Mesothelial cell of epicardium (in vitro differentiated cells): ENCODE measurements at places on chromosomes 2 and 18.

DNA sequence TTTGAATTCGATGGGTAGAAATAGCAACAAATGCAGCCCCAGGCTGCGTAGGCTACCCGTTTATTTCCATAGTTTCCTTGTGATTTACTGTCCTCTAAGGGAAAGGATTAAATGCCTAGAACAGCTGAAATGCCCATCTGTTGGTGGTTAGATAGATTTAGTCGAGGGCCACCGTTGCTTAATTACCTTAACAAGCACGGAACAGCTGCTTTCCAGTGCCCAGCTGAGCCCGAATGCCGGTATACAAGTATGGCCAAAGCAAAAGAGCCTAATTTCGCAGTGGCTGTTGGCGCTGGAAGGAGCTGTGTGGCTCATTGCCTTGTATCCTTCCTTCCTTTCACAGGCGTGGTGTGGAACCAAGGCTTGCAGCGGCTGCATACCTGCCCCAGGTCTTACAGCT lies 109.1 kb downstream of the CABLES1 start:
- DNase-seq: no peak

- no peak for DNase-seq
Measured at GRCh38 chr2:134384131-134384530, 130.3 kb downstream of the MGAT5 start.

DNA sequence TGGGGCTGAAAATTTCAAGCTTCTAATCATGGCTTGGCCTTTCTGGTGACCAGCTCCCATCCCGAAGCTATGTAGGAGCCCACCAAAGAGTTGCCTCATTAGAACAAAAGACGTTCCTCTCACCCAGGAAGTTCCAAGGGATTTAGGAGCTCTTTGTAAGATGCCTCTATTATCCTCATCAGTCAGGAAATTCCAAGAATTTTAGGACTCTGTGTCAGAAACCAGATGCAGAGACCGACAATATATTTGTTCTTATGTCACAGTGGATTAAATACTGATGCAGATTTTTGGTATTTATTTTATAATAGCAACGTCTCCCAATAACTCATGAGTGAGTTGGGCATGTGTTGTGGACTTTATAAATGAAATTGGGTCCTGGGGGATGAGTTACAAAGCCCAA lies 91.8 kb upstream of the SKOR2 start:
- no peak for DNase-seq

- DNase-seq: no peak
Measured at GRCh38 chr2:18630541-18630940, 41.2 kb upstream of the NT5C1B start.

GRCh38 chr2:29290293-29291047 lies 175.3 kb downstream of the CLIP4 start:
- DNase-seq: no peak

DNA sequence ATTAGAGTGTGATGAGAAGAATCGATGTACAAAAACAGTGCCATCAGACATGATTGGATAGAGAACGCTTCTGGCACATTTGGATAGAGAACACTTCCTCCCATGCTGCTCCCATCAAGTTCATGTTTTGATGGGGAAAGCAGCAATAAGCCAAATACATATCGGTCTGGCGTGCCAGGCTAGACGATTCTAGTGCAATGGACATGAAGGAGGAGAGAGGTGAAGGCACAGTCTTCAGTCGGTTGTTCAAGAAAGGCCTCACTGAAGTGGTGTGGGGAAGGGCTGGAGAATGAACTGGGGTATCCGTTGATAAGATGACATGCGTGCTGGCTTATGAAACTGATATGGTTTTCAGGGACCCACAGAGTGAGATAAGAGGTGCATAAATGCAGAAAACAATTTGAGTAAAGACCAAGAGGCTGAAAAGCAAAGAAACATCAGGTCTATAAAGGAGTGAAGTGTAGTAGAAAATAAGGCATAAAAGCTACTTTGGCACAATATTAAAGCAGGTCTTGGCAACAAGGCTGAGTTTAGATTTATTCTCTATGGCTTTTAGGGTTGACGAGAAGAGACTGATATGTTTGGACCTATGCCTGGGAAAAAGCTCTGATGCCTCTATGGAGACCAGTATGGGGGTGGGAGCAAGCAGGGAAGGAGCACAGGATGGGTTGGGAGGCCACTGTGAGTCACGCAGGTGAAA lies 117.6 kb upstream of the PIEZO2 start:
- no peak for DNase-seq

GRCh38 chr2:222859786-222860612 lies 837 bp upstream of the ACSL3 start:
- no peak for DNase-seq

DNA sequence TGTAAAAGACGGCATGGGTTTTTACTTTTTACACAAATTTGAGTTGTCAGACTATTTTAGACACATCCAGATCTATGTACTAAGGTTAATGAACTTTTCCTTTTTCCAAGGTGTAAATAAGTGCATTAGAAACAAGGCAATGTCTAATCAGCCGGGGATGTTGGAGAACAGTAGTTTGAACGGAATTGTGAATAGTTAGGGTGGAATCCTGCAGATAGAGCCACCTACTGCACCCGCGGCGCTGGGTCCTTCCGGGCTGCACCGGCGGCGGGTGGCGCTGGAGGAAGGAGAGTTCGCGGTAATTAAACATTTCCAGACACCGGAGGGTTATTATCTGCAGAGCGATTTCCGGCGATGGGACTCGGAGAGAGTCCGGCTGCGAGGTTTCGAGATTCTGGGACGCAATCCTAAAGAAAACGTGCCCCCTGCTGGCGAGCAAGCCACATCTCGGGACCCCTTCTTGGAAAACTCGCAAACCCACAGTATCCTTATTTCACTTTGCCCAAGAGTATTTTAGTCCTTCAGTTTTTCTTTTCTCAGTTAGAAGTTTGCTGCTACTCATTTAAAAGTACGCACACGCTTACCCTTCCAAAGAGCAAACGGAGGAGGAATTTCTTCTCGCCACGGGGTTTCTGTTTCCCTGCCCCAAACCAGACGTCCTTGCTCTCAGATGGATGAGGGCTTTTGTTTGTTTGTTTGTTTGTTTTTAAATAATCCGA lies 4.5 kb upstream of the OSR1 start:
- DNase-seq: peak; percentile 73

GRCh38 chr18:72233106-72233505 lies 311.0 kb downstream of the CBLN2 start:
- DNase-seq: no peak

GRCh38 chr2:182133195-182133891 lies 147.7 kb downstream of the PPP1R1C start:
- no peak for DNase-seq

DNA sequence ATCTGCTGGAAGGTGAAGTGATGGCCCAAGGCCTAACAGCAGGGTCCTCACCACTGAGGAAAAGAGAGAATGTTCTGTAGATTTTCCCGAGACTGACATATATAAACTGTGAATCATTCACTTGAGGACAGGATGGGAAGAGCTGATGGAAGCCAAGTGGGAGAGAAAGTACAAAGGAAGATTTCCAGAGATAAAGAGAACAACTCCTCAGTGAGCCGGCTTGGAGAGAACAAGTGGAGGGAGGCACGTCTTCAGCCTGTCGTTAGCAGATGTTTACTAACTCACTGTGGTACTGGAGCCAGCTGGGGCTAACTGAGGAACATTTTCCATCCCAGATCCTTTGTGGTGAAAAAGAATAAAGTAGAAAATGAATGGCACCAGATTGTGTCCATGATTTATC lies 552.9 kb upstream of the TNP1 start:
- DNase-seq: no peak

DNA sequence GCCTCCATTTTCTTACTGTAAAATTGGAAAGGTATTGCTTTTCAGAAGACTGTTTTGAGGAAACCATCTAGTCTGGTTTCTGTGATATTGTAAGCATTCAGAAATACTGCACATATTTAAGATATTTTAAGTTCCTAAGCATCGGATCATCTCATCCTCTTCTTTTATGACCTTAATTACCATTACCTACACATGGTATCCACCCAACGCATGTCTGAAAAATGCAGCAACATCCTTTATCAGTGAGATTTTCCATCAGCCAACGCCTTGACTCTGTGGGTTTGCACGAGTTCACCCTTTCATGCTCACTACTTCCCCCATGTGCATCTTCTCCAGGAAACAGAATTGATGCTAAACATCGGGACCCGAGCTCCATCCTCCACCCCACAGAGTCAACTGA lies 84.3 kb downstream of the COL4A4 start:
- DNase-seq: no peak

GRCh38 chr2:8422450-8422800 lies 259.4 kb upstream of the ID2 start:
- DNase-seq: no peak

DNA sequence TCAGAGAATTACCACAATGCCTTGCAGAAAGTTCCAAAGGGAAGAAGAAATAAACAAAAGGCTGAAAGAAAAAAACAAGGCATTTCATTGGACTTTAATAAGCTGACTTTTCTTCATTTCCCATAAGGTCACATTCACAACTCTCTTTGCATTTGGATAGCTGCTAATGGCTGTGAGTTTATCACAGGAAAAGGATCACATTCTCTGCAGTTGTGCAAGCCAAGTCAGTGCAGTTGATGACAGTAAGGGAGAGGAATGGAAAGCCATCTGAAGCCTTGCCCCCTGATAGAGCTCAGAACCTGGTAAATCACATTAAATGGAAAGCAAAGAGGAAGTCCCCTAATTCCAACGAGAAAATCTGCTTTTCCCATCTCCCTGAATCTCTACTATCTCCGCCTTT lies 950.6 kb downstream of the CNTNAP5 start:
- DNase-seq: no peak

DNA sequence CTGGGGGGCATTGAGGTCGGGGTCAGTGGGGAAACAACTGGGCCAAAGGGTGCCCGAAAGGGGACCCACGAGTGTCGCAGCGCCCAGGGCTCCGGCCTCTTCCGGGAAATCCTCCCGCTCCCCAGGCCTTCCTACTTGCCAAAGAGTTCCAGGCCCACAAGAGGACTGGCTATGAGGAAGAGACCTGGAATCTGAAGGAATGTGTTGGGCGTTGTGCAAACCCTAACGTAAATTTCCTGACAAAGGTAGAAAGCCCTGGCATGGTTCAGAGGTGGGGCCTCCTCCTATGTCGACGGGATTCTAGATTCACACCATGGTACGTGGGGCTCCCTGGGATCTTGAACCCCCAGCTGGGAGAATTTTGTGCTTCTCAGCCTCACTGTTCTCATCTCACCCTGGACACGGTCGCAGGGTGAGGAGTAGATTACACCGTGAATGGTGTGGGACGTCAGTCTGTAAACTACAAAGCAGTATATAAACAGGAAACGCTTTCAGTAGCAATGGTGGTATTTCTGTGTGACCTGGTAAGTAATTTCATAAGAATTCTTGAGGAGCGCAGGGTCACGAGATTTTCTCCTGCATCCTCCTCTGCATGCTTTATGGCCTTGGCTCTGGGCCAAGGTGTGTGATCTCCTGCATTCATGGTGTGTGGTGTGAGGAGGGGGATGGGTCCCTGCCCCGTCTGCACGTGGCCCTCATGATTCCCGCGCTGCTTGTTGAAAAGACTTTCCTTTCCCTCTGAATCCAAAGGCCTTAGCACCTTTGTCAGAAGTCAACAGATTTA lies 868 bp downstream of the HSBP1L1 start:
- DNase-seq: peak; percentile 55

DNA sequence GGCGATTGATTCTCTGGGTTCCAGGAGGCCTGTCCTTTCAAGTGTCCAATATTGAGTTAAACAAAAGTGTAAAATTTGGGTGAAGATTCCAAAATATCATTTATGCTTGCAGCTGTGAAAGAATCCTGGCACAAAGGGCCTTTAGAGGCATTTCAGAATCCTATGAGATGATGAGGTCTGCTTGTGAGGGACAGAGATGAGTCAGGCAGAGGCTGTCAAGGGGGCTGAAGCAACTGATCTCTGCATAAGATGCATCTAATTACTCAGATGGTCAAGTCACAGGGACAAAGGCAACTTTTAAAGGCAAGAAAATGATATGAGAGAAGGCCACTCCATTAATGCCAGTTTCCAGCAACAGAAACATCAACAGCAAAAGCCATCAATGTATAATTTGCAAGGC lies 78.8 kb downstream of the FHOD3 start:
- DNase-seq: no peak

GRCh38 chr2:157192445-157193423 lies 64.8 kb upstream of the GALNT5 start:
- DNase-seq: no peak

- DNase-seq: no peak
Measured at GRCh38 chr2:111900859-111901258, 2.5 kb downstream of the MERTK start.

GRCh38 chr2:134144651-134145050 lies 109.2 kb upstream of the MGAT5 start:
- DNase-seq: no peak

DNA sequence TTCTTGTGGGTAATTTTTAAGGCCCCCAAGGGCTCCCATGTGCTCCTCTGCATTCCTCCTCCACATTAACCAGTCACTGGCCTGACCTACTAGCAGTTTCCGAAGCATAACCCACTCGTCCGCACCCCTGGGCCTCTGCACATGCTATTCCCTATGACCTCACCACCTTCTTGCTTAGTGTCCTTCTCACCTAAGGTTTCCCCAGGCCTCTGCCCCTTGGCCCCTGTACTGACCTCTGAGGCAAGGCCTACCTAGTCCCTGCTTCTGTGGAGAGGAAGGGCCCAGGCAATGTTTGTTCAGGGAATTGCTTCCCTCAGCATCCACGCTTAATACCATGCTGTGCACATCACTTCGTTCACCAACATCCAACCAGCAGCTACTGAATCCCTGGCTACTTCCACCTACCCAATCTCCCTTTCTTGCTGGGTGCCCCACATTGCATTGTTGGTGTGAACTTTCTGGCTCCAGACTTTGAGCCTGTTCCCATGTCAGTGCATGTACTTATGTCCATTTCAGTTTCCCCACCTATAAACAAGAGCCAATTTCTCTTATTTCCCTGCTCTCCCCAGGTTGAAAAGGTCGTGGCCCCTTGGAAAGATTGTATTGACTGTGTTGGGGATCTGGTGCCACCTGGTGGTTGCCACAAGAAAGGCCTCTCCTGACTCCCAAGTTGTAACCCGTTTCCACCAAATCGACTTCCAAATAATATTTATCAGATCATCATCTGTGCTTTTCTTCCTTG lies 19.2 kb upstream of the TMEM177 start:
- DNase-seq: no peak

- no peak for DNase-seq
Measured at GRCh38 chr2:30666266-30666874, 140.9 kb downstream of the CAPN13 start.

DNA sequence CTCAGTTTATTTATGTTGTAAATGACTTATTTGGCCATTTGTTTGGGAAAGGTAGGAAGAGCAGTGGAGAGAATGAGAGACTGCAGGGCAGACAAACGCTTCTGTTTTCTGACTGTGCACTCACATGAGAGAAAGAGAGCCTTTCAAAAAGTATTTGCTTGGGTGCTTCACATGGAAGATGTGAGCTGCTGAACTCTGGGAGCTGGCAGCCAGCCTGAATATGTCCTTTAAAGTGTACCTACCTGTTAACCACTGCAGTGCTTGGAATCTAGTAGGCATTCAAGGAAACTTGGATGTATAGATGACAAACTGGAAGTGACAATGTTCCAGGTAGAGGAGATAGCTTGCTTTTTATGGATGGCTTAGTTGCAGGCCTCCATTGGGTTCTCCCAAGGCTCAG lies 68.8 kb downstream of the PTPRM start:
- no peak for DNase-seq

- peak; percentile 61 for DNase-seq
Measured at GRCh38 chr2:174335988-174336500, 1.3 kb downstream of the SP9 start.

GRCh38 chr2:31524592-31524991 lies 56.1 kb downstream of the SRD5A2 start:
- no peak for DNase-seq
